Activated naive CD8-positive, alpha-beta T cell treated with anti-CD3 and anti-CD28 coated beads, Interleukin-2, amount 50 U/mL, for 24 hours (primary cell): ENCODE measurements at places on chromosomes 5 and 9.
A peak's percentile ranks its signal among the peaks of the same experiment; 100 is the strongest.

- DNase-seq = no peak
Measured at GRCh38 chr5:58674070-58674469, 91.2 kb downstream of the RAB3C start.

DNA sequence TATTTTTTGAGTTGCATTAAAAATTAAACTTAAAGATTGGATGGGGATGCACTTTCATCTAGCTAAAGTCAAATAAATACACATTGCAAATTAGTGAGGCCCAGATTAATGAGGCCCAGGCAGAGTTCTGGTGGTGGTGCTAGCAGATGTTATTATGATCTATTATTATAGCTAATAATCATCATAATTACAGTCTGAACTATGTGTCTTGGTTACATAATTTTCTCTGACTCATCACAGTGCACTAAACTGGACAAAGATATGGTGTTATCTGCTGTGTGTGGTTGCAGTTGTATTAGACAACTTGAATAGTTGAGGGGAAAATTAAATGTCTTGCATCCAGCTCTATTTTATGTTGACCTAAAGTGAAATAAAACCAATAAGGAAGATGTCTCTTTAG, 568.8 kb downstream of the TLR4 start:
- no peak for DNase-seq

DNA sequence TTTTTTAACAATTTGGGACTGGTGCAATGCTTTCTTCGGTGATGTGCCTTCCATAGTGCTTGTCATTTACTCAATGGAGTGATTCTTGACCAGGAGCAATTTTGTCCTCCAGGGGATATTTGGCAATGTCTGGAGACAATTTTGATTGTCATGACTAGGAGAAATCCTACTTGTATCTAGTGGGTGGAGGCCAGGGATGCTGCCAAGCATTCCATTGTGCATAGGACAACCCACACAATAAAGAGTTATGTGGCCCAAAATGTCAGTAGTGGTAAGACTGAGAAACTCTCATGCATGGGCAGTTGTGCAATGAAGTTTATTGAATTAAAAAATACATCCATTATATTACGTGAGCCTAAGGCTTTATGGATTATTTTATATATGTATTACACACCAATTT, 70.5 kb downstream of the FOCAD start:
- DNase-seq = no peak

DNA sequence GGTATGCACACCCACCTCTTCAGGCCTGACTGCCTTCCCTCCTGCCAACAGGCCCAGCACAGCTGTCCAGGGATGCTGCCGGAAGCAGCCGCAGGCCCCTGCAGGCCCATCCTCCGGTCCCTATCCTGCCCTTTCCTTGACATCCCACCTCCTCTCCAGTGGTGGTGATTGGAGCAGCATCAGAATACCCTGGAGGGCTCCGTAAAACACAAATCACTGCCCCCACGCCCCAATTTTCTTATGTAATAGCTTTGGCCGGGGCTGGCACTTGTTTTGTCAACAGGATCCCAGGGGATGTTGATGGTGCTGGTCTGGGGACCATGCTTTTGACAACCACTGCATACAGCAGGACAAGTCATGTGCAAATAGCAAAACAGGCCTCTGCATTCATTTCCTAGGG, 274.5 kb downstream of the GADD45G start:
- DNase-seq = no peak

GRCh38 chr5:15209053-15209762, 290.8 kb upstream of the FBXL7 start:
- no peak for DNase-seq

DNA sequence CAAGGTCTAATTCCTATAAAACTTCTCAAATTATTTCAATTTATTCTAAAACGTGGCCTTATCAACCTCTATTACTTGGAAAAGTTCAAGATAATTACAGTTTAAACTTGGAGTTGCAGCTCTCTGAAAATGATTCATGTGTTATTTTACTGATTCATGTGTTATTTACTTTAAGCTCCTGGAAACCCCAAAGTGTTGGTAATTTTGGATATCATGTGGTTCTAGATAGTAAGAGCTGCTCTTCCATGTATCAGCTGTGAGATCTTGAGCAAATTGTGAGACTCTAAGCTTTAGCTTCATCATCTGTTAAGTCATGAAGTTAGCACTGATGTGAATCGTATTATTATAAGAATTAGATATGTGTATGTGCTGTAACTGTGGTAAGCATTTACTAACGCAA, 749.2 kb downstream of the TLE4 start:
- DNase-seq = no peak

- DNase-seq = no peak
Measured at GRCh38 chr9:81737871-81738507, 48.6 kb upstream of the TLE1 start.

DNA sequence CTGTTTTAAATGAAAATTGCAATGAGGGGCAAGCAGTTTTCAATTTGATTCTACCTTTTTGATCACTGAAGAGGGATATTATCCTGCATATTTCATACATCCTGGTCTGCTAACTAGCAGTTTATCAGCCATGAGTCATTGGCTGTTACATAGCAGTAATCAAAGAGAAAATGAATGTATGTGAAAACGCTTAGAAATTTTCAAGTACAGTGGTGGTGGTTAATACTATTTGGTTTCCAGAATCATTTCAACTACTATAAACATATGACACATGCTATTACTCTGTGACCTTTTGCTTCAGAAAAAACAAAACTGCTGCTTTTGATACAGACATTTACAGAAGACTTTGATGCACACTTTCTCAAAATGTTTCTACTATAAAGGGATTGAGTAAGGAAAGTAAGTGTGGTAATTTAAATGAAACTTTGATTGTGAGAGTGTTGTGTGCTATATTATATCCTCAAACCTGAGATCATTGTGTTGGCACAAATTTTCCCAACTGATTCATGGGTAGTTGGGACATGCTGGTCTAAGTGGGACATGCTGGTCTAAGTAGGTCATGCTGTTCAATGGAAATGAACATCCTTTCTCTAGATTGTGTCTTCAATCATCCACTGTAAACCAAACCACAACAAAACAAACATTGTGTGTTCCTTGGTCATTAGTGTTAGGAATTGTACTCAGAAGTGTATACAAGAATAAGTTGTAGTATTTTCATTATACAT, 5.1 kb downstream of the RNF14 start:
- no peak for DNase-seq

- no peak for DNase-seq
Measured at GRCh38 chr9:6567140-6567591, 78.4 kb downstream of the GLDC start.

DNA sequence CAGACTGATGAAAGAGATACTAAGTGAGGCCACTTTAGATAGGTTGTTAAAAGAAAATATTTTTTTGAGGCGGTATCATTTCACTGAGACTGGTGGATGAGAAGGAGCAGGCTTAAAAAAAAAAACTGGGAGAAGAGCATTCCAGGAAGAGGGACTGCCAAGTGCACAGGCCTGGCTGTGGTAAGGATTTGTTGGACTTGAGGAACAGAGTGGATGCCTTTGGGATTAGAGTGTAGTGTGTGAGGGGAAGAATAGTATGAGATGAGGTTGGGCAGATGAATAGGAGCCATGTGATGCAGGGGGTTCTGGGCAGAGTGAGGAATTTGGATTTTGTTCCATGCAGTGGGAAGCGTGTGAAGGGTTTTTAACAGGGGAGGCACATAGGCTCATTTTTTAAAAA, 57.9 kb downstream of the PBX3 start:
- DNase-seq = no peak

DNA sequence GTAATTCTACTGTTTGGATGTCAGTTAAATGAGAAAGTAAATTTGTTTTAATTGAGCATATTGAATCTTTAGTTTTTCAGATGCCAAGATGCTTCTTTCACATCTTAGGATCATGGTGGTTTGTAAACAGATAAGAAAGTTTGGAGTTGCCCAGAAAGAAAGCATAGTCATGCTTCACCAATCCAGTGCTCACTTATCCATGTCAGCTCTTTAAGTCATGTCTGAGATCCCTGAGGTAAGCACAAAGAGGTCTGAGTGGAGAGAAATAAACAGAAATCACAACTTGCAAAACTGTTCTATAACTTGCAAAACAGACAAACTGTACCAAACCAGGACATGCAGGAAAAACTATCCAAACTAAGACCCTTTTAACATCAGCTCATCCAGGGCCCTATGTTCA, 87.7 kb downstream of the OSTF1 start:
- no peak for DNase-seq

GRCh38 chr9:130927995-130928900, 10.8 kb downstream of the FIBCD1 start:
- DNase-seq = no peak

GRCh38 chr9:14903040-14903439, 7.2 kb downstream of the FREM1 start:
- DNase-seq = no peak

- DNase-seq = no peak
Measured at GRCh38 chr9:123975871-123976270, 35.7 kb upstream of the LHX2 start.

DNA sequence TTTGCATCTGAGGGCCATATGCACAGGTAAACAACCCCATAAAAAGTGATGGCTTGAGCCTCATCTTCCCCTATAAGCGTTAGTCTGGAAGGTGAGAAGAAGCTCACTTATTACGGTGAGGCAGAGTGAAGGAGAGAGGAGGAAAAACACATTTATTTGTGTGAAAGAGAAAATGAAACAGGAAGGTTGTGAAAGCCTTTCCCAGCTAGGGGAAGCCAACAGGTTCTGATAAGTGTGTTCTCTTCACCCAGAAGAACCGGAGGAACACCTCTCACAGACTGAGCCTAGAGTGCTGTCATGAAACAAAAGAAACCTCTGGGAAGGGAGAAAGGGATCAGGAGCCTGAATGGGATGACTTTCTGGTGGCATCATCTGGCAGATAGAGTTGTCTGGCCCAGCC, 192.5 kb downstream of the PTTG1 start:
- DNase-seq = no peak

DNA sequence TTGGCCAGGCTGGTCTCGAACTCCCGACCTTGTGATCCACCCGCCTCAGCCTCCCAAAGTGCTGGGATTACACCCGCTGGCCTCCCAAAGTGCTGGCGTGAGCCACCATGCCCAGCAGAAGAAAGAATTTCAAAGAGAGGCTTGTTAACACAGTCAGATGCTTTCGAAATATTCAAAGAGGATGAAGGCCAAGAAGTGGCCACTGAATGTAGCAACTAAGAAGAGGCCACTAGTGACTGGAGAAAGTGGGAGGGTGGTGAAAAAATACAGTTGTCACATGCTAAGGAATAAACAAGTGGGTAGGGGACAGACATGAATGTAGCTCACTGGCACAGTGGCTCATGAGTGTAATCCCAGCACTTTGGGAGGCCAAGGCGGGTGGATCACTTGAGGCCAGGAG, 13.0 kb upstream of the TPM2 start:
- no peak for DNase-seq

DNA sequence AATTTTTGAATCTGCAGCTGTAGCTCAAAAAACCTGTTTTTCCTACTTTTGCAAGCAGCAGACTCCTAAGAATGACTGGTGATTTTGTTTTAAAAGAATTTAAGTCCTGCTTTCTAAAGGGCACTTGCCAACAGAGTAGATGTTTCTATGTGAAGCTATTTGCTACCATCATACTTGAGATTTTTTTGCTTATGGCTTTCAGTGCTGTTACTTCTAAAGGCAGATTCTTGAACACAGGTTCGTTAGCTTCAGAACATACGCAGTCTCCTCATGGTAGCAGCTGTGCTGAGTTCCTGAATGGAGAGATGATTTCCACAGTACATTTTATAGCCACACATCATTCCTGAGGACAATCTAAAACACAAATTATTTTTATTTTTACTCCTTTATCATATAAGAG, 24.4 kb upstream of the ELL2 start:
- no peak for DNase-seq

DNA sequence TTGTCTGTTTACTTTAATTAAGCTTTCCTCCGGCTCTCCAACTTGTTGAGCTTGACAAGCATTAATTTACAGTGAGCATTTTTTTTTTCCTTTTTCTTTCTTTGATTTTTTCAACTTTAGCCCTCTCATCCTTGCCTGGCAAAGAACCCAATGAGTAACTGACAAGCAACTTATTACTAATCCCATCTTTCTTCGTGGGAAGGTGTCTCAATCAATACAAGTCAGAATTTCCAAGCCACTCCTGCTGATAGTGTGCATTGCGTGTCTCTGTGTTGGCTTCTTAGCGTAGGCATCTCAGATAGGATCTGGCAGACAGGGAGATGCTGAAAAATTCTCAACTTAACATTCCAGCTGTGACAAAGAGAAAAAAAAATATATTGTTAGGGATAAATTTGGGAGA, 527.7 kb upstream of the WWC1 start:
- no peak for DNase-seq

- DNase-seq = peak; percentile 52
Measured at GRCh38 chr9:112380102-112380824, at the start of gene HSDL2. HSDL2 (plus strand) TSS chr9:112380108; CDS start chr9:112380164, 56 bp downstream.

GRCh38 chr9:37988041-37988440, 81.0 kb downstream of the SHB start:
- no peak for DNase-seq

- no peak for DNase-seq
Measured at GRCh38 chr5:56269216-56269927, 36.2 kb upstream of the ANKRD55 start.

DNA sequence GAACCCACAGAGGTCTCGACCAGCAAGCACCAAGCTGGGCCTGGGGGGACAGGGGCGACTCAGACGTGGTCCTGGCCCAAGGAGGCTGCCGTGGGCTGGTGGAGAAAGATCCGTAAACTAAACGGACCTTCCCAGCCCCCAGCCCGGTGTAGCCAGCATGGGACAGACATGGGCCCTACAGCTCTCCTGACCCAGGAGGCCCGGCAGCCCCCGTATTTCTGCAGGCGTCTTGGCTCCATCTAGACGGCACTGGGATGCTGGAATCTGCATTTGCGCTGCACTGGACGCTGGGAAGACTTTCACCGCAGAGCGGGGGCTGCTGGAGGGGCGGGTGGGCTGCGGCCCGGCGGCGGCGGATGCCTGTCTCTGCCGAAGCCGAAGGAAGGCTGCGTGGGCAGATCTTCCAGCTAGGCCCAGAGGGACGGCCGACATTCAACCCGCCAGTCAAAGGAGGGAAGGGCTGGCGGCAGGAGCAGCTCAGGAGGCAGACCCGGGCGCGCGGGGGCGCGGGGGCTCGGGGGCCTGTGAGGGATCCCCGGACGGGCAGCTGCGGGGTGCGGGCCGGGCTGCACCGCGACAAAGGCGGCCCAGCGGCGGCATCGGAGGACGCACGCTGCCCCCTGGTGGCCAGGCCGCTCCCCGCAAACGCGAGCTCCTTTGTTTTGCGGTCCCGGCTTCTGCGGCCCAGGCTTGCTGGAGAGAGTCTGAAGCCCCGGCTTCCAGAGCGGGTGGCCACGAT, 266.2 kb downstream of the NSG2 start:
- DNase-seq = peak; percentile 73

DNA sequence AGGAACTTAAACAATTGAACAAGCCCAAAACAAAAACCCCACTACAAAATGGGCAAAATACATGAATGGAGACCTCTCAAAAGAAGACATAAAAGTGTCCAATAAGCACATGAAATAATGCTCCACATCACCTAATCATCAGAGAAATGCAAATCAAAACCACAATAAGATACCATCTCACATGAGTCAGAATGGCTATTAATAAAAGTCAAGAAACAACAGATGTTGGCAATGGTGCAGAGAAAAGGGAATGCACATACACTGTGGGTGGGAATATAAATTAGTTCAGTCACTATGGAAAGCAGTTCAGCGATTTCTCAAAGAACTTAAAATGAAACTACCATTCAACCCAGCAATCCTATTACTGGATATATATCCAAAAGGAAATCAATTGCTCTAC, 337.4 kb upstream of the GRIA1 start:
- no peak for DNase-seq

- DNase-seq = no peak
Measured at GRCh38 chr5:179923436-179923835, 15.7 kb upstream of the TBC1D9B start.

GRCh38 chr5:74885170-74885569, 19.0 kb upstream of the FAM169A start:
- DNase-seq = no peak

GRCh38 chr5:122978068-122978467, 58.5 kb downstream of the PPIC start:
- no peak for DNase-seq
